ENCODE measurements at places on chromosomes 1 and 21. TPM values are rescaled to one million over a fixed set of nuclear protein-coding genes. Genes with fewer than 3 reads are reported as not detected.

ATP6V1G3 gene
- not detected for total RNA-seq

SLAMF9 gene
- total RNA-seq, result not detected

SPRR2E gene
- total RNA-seq, result not detected

ITLN2 gene
- total RNA-seq, result not detected

NPL gene
- 12.5 TPM for total RNA-seq

MANEAL gene
- 1.8 TPM for total RNA-seq

GLMN gene
- total RNA-seq, result 17.6 TPM

PPFIA4 gene
- total RNA-seq, result 4.3 TPM

TFF1 gene
- total RNA-seq, result not detected

DNA sequence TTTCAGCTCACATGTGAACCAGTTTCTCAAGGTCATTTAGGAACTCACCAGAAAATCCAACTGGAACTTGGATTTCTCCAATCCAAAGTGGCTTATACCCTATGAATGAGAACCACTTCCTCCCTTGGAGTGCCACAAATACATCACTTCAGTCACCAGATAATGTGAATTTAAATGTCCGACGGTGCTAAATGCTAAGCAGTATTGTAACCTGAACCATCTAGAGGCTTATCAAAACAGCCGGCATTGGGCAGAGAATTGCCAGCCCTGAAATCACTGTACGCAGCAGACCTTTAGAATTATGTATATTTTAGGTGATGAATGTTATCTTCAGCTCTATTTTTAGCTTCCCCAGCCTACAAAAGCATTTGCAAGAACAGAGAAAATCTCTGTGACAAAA, 76.8 kb upstream of the COX20 start:
- no peak for DNase-seq

DNA sequence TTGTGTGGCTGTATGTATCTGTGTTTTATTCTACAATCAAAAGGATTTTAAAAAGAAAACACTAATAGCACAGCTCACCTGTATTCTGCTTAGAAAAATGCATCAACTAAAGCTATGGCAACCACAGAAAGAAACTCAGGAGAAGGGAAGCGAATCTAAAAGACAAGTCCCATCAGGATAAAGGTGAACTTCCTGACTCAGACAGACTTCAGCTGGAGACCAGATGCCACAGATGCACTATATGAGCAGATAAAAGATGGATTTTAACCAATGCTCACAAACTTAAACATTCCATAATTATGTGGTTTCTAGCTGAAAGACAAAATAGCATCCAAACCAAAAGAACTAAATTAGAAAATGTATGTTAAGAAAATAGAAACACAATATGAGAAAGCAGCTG, 231.0 kb downstream of the RERE start:
- no peak for DNase-seq

GRCh38 chr1:198774421-198774820, 135.6 kb downstream of the PTPRC start:
- no peak for DNase-seq

GRCh38 chr1:173042806-173043205, 7.9 kb downstream of the TNFSF18 start:
- DNase-seq, result no peak

- no peak for DNase-seq
Measured at GRCh38 chr1:166182281-166182680, 15.5 kb upstream of the FAM78B start.

- DNase-seq, result no peak
Measured at GRCh38 chr21:18384771-18385170, 18.8 kb downstream of the TMPRSS15 start.

DNA sequence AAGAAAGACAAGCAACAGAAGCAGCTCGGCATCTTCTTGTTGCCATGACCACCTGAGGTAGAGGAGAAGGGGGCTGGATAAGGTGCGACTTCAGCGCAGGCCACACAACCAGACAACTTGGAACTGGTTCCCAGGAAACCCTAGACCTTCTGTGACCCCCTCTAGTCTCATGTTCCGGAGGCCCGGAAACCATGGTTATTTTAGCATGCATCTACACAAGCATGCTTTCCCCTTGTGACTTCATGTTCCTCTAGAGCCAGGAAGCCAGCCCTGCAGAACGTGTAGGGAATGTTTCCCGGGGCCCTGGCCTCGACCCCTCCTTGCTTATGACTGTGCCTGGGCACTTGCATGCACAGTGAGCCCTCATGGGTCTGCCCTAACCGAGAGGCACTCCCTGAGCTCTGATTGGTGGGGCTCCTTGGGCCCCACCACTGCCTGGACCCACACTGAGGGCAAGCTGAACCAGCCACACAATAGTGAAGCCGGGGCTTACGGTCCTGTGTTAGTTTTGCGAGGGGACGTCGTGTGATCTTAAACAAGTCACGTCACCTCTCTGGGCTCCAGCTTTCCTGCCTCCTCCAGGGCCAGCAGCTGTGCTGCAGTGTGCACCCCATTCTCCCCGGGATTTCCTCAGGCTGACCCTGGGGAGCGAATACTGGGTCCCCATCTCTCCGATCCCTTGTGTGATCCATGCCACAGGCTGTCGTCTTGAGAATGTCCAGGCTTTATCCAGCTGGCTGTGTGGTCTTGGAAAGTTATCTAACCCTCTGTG, 12.0 kb upstream of the MX2 start:
- no peak for DNase-seq

- no peak for DNase-seq
Measured at GRCh38 chr1:237878406-237878805, 12.3 kb downstream of the ZP4 start.

GRCh38 chr1:89610457-89611011, 22.4 kb upstream of the LRRC8C start:
- DNase-seq, result no peak

- no peak for DNase-seq
Measured at GRCh38 chr1:184033711-184034167, 3.8 kb downstream of the COLGALT2 start.

DNA sequence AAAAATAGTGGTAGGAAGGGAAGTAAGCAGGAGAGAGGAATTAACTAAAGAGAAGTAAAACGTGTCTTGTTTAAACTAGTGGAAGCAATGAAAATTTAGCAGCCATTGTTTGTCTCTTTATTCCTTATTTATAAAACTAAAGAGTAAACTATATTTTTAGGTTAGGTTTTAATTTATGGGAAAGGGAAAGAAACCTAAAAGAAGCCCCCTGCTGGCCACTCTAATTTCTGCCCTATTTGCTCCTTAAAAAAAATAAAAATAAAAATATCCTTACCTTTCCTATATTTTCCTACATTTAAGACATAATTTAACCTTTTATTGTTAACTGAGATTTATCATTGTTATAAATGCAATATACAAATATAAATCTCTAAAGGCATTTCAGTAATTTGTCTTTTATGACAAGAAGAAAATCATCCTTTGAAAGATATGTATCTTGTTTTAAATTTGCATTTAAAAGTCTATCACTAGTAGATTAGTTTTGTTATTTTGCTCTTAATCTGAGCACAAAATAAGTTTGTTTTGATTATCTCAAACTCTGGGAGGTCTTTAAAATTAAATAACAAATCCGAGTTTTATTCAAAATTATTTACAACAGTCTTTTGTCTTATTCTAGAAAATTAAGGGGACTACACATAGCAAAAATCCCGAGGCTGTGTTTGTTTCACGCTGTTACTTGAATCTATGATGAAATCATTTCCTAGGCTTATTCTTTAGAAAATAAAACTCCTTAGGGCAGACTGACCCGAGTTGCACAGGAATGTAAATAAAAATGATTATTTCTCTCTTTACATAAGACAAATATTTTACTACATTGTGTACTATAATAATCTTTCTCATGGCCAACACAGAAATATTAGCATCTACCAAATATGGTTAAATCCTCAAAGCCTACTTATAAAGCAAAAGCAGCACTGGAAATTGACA, 201.7 kb downstream of the NRIP1 start:
- no peak for DNase-seq

DNA sequence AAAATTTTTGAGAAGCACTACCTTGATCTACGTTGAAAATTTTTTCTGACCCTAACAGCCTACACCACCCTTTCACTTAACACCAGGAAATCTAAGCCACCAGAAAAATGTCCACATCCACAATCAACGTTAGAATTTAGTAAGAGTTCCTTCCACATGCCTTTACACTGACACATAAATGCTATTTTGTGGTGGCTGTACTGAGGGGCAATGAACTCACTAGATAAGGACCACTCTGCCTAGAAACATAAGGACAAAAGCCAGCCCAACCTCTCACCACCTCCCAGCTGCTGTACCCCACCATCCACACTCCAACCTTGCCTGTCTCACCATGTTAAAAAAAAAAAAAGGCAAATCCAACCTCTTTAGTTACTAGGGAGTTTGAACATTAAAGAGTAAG, 29.8 kb downstream of the PARP1 start:
- no peak for DNase-seq

DNA sequence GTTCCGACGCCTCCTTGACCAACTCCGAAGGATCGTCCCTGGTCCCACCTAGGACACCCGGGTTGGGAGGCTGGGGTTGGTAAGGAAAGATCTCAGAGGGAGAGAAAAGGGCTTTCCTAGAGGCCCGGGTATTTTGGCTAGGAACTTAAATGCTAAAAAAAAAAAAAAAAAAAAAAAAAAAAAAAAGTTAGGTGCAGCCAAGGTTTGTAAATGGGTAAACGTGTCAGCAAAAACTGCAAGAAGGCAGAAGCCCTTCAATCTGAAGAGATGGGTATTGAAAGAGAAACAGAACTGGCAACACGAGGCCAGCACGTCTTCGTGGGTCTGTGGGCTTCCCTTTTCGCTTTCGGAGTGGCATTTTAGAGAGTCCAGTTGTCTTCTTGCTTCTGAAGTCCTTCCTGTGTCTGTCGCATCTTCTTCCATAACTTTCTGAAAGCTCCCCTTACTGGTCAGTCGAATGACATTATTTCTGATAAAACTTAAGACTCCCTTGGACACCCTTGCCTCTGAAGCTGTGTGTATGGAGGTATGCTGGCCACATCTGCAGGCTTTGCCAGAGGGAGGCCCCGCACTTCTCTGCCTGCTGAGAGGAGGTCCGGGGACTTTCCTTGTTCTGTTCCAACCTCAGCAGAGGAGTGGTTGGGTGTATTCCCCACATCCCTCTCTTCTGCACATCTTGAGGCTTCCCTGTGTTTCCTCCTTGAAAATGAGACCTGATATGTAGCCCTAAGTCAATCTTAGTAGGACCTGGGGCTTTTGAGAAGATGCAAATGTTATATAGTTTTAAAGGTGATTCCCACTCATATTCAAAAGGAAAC, 745 bp downstream of the RCSD1 start:
- DNase-seq, result no peak

DNA sequence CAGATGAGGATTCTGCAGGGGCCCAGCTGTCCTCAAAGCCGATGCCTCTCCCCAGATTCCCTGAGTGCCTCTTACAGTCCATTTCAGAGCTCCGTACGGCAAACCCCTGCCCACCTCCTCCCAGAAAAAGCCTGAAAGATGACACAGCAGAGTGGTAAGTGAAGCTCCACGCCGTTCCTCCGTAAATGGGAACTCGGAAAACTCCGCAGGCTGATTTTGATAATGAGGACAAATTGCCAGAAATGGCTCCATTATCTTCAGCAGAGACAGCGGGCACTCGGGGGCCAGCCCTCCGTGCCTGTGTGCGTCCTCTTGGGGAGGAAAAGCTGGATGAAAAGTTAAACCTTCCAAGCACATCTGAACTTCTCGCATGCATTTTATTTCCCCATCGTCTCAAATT, 81.1 kb downstream of the NPHP4 start:
- no peak for DNase-seq

- no peak for DNase-seq
Measured at GRCh38 chr1:162902416-162902815, 41.4 kb upstream of the CCDC190 start.

DNA sequence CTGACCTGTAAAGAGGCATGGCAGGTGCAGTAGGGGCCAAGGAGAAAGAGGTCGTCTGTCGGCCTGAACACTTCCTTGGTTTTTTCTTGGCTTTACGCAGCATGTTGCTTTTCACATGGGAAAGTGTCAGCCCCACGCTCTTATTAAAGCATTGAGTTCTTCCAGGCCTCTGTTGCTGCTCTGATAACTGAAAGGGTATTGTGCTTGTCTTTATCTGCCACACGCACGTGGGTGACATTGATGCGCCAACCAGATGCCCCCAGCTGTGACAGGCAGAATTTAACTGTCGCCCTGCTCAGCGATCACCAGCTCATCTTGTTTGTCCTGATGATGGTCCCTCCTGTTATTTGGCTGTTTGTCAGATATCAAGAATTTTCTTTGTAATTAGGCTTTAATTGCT, 76.5 kb downstream of the GALNT2 start:
- DNase-seq, result no peak

DNA sequence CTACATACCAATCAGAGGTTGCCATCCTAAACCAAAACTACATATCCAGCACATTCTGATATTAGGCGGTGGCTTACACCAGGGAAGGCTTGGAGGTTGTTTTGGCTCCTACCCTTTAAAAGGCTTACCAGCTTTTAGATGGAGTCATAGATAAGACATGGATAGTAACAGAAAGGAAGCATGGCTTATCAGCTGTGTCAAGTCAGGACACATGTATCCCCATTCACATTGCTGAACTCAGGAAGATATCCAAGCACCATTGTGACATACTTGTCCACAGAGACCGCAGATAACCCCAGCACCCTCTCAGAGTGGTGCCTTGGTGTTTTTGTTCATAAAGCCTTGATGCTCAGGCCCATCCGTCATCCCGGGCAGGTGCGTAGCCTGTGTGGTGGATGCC, 39.7 kb downstream of the ADARB1 start:
- no peak for DNase-seq

DNA sequence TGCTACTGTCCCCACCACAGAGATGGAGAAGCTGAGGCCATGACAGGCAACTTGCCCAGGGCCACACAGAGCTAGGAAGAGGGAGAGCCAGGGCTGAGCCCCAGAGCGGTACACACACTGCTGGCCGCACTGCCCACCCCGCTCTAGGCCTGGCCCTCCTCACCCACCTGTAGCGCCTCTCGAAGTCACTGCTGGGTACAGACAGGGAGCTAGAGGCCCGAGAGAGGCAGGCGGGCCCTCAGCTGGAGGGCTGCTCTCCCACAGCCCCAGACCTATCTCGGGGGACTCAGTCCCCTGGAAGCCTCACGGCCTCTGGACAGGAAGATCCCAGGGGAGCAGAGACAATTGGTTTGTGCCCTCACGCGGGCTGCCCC, 17.3 kb upstream of the PLEKHG5 start:
- DNase-seq, result no peak

DNA sequence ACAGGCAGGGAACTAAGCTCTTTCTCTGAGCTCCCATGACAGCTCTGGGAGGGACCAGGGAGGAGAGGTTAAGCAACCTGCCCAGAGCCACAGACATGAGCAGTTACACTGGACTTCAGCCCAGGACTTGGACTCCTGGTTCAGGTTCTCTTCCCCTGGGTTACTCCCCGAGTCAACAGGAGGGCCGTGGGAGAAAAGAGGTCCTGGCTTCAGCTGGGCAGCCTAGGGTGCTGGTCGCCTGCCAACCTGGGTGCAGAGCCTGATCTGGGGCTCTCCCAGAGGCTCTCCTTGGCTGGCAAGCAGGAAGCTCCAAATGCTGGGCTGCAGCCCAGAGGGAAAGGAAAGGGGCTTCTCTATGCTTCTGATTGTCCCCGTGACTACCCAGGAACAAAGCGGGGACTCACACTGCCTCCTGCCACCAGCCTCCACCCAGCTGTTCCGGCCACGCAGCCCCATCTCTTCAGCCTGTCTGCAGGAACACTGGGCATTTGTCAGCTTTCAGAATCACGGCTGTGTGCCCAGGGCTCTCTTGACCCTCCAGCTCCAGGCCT, 141.8 kb downstream of the HIVEP3 start:
- no peak for DNase-seq

All from sigmoid colon (tissue), 7 donors.